Right atrium auricular region (tissue), 2 donors: ENCODE measurements at places on chromosomes 7 and 10. TPM values are rescaled to one million over a fixed set of nuclear protein-coding genes. Genes with fewer than 3 reads are reported as not detected.

GRCh38 chr10:113961182-113962031 is 82.3 kb upstream of the ADRB1 start:
- DNase-seq: no peak

GRCh38 chr7:158083526-158084310 is 503.9 kb downstream of the PTPRN2 start:
- no peak for DNase-seq

- no peak for DNase-seq
Observed at GRCh38 chr10:6543431-6544005, 36.6 kb downstream of the PRKCQ start.

DNA sequence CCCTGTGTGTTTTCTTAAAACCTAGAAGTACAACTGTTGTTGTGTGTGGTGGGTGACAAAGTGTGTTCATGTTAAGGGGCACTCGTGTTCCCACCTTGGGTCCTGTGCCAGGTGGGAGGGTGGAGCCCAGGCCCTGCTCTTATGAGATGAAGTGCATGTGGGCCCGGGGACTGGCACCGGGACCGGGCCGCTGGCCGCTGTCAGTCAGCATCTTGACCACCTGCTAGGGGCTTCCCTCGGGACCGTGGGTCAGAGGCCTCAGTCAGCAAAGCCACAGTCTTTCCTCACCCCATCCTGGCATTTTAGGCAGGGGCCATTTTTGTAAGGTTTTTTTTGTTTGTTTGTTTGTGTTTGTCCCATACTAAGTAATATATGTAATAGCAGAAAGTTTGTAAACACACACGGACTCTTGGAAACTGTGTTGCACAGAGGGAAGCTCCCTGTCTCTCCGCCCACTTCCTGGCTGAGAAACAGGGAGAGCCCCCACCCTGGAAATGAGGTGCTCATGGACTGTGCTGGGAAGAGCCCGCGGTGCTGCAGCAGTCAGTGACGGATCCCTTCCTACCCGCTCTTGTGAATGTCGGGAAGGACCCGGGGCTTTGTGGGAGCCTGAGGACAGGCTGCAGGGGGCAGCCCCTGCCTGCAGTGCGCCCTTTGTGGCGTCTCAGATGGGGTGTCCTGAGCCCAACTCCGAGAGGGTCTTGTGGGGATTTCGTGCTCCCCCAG is 13.4 kb downstream of the AGAP3 start:
- DNase-seq: no peak

- DNase-seq: peak; percentile 58
Observed at GRCh38 chr10:3948843-3949242, 163.8 kb upstream of the KLF6 start.

- no peak for DNase-seq
Observed at GRCh38 chr7:68840991-68841390, 757.3 kb upstream of the AUTS2 start.

- no peak for DNase-seq
Observed at GRCh38 chr10:29473406-29474100, 161.2 kb downstream of the SVIL start.

- DNase-seq: no peak
Observed at GRCh38 chr7:49563693-49564378, 209.6 kb upstream of the VWC2 start.

DNA sequence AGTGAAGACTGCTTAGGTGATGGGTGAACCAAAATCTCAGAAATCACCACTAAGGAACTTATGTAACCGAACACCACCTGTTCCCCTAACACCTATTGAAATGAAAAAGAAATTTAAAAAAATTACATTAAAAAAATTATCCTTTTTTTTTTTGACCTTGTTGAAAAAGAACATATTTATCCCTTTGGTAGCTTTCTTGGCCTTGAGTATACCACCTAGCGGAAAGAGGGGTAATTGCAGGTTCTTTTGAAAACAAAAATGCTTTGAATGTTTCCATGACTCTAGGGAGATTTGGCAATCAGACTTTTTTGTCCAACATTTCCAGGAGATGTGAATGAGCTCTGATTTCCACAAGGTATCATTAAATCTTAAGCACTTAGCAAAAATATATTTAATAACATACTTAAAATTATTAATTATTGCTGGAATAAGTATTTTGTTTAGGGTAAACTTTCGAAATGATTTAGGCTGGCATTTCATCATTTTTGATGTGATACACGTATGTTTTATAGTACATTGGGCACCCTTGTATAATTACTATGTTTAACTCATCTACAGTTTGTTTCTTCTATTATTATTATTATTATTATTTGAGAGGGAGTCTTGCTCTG is 47.0 kb upstream of the ELMO1 start:
- no peak for DNase-seq

Gene ZNF503
- 9.8 TPM for total RNA-seq

Gene FAM171A1
- 7.8 TPM for total RNA-seq

Gene ANKRD22
- not detected for total RNA-seq

Gene TMEM229A
- 0.59 TPM for total RNA-seq
